ENCODE measurements at places on chromosomes 5 and 9. TPM values are rescaled to one million over a fixed set of nuclear protein-coding genes. Genes with fewer than 3 reads are reported as not detected.

PCDHGA4 gene
- polyA plus RNA-seq, result 3.8 TPM

SLC6A7 gene
- not detected for polyA plus RNA-seq

C1QTNF3 gene
- polyA plus RNA-seq, result 17.9 TPM

TTC16 gene
- polyA plus RNA-seq, result 0.06 TPM

KCNV2 gene
- polyA plus RNA-seq, result not detected

ARHGAP26 gene
- 1.9 TPM for polyA plus RNA-seq

EGFL7 gene
- polyA plus RNA-seq, result 0.18 TPM

GAPT gene
- polyA plus RNA-seq, result 2.2 TPM
